D341Med (cell line): ENCODE measurements at places on chromosomes 5 and 9.

GRCh38 chr9:95080961-95081647, 236.4 kb downstream of the FANCC start:
- no peak for DNase-seq

- DNase-seq: no peak
Observed at GRCh38 chr9:133258061-133259015, 16.7 kb downstream of the ABO start.

DNA sequence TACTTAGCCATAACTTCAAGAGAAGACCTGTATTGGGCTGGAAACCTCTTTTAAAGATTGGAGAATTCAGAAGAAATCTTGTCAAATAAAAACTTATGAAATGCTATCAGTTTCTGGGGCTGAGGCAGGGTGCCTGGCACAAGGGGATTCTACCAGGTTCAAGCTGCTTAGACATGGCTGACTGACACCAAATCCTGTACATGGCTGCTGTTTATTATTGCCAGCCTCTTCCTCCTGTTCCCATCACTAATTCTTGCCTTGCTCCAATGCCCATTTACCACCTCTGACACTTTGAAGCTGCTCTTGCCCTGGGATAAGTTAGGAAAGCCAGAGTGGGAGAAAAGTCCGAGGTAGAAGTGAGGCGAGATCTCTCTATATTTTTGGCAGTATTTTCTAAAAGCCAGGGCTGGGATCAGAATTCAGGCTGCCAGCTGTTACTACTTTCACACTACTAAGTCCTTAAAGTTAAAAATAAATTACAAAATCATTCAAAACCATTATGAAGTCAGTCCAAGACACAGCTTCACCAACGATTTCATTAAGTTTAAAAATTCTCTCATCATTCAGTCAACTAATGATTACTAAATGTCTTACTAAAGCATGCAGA, 66.3 kb upstream of the TNFAIP8 start:
- no peak for DNase-seq

- no peak for DNase-seq
Observed at GRCh38 chr5:130740047-130740569, 424.9 kb downstream of the HINT1 start.

GRCh38 chr9:9998491-9999287, 614.1 kb downstream of the PTPRD start:
- DNase-seq: no peak

DNA sequence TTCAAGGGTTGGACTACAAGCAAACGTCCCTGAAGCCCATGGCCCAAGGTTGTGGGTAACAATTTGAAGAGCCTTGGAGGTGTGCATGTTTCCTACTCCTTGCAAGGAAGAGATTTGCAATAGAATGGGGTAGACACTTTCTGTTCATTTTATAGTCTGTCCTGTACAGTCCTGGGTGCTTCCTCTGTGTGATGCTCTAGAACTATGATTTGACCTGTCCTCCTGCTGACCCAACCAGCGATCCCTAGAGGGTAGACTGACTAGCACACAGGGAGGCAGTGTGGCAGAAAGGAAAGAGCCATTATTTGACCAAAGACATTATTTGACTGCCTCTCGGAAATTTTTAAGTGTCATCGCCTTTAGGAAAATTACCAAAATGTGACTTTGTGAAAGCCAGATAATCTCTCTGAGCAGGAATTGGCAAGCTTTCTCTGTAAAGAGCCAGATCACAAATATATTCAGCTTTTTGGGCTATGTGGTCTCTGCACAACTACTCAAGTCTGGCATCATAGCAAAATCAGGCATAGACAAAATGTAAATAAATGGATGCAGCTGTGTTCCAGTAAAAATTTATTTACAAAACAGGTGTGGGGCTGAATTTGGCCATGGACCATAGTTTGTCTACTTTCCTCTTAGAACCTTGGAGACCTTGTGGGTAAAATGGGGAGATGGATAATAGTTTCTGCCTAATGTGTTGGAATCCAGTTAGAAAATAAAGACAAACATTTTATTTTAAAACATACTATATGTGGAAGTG, 106.8 kb downstream of the DMRT2 start:
- no peak for DNase-seq

- peak; percentile 32 for DNase-seq
Observed at GRCh38 chr9:138020120-138020794, 142.7 kb downstream of the CACNA1B start.

DNA sequence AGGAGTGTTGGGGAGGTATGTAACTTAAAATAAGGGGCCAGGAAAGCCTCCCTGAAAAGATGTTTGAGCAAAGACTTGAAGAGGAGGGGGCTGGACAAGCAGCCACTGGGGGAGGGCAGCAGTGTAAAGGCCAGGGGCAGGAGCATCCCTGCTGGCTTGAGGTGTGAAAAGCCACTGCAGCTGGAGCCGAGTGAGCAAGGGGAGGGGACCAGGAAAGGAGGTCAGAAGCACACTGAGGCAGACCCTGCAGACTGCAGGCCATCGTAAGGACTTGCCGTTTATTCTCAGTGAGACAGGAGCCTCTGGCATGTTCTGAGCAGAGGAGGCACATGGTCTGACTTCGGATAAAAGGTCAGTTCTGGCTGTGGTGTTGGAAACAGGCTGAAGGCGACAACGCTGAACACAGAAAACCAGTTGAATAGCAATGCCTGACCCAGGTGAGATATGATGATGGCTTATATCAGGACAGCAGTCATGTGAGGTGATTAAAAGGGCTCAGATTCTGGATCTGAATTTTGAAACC, 10.2 kb upstream of the ERGIC1 start:
- no peak for DNase-seq

DNA sequence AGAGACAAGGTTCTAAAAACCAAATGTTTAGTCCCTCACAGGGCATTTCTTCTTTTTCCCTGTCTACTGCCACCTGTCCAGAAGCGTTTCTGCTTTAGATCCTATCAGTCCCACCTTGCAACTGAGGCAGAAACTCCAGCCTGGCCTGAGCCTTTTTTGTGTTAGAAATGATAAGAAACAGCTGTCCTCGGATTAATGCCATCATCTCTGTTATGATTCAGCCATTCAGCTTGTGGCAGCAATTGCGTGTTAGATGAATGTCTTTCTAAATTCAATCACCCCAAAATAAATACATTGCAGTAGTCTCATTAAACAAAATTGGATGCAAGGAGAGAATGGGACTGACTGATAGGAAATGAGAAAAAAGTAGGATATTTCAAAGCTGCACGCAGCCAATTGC, 28.3 kb upstream of the FRMPD1 start:
- no peak for DNase-seq

DNA sequence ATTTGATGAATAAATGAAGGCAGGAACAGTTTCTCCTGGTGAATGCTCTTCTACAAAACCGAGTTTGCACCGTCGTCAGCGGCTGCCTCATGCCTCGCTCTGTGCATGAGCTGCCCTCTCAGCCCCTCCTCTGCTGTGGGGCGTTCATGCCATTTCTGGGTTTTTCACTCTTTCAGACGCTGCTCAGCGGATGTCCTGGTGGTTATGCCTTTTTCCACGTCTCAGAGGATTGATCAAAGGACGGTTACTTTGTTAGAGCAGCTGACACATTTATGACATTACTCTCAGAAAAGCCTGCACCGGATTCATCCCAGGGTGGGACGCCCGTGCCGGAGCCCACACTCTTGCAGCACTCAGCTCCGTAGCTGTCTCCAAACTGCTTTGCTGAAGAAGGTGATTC, 195.9 kb upstream of the PPP1R26 start:
- no peak for DNase-seq
